Stimulated activated CD4-positive, alpha-beta T cell treated with anti-CD3 and anti-CD28 coated beads, Interleukin-2, amount 100 ng/mL, for 48 hours (primary cell): ENCODE measurements at places on chromosomes 3 and 15.

DNA sequence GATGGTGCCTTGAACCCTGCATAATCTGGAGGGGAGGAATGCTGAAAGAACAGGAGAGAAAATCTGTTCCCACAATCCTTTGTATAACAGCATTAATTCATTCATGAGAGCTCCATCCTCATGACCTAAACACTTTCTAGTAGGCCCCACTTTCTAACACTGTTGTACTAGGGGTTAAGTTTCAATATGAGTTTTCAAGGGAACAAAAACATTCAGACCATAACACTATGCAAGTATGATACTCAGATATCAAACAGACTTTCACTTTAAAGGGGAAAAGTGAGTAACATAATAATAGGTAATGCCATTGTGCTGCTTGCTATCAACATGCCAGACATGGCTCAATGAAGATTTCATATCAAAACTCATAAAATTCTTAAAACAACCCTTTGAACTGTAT lies 32.4 kb upstream of the PLSCR2 start:
- DNase-seq = no peak

DNA sequence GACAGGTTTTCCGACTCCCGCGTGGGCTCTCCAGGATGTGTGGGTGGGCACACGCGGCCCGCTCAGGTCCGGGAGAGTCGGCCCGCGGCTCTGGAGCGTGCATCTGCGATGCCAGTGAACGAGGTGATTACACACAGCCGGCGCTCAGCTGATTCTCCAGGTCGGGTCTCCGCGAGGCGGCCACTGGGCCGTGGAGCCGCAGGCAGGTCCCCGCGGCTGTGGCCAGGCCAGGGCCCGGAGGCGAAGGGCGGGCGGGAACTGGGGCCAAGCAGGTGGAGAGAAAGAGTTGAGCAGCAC lies 13.2 kb downstream of the PAK6 start:
- no peak for DNase-seq

DNA sequence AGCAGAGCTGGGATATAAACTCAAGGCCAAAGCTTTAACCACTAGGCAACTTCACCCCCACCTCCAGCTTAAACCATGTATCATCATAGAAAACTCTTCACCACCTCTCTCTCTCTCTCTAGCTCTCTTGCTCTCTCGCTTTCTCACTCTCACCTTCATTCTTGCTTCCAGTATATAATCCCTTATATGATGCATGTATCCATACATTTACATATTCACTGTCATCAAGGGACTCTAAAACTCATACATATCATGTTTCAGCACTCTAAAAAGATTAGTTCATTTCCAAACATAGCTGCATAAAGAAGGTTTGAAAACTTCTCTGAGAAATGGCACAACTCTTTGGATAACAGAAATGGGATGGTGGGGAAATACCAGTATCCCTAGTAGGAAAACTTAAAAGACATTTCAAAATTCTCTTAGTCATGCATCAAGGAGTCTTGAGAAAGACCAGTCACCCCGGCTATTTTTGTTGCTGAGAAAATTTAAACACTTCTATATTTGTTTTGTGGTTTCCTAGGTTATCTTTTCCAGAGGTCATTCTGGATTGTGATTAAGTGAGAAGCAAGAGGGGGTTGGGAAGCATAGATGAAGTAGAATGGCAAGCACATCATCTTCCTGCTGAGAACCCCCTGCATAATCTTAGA lies 447.8 kb upstream of the THBS1 start:
- no peak for DNase-seq

GRCh38 chr15:29675791-29676301 lies 146.4 kb downstream of the TJP1 start:
- DNase-seq = no peak

- DNase-seq = no peak
Observed at GRCh38 chr3:11509173-11510000, 134.3 kb downstream of the VGLL4 start.

- no peak for DNase-seq
Observed at GRCh38 chr3:191762323-191762960, 301.5 kb downstream of the PYDC2 start.
